ENCODE measurements at places on chromosomes 5 and 9.
A peak's percentile ranks its signal among the peaks of the same experiment; 100 is the strongest.

- DNase-seq: no peak
Measured at GRCh38 chr9:109815366-109815947, 35.5 kb downstream of the PALM2AKAP2 start.

- DNase-seq: peak; percentile 30
Measured at GRCh38 chr5:136249678-136250266, 56.8 kb upstream of the SMIM32 start.

DNA sequence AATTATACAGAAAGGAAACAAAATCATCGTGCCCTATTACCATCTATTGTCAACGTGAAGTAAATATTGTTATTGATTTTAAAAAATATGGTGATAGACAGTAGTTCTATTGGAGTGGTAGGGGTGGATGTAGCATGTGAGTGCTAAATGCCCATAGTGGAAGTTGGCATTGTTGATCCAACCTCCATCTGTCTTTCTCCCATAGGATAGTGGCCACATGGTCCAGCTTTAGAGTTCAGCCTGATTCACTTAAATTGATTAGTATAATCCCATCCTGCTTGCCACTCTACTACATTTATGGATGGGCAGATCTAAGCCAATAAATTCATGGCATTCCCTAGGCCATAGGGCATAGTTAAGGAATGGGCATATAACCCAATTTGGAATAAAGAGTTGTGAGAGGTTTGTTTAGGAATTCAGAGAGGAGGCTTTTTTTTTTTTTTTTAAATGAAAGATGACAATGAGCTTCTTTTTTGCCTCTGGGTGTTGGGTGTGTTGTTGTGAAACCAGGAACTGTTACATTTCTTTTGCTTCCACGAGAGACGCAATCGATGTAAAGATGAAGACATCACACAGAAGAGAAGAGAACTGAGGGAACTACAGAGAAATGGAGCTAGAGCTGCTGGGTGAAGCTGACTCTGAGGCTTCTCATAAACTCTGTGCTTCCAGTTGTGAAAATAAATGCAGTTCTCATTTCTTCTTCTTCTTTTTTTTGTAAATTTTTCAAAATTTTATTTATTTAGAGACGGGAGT lies 12.5 kb upstream of the CHD1 start:
- DNase-seq: no peak

DNA sequence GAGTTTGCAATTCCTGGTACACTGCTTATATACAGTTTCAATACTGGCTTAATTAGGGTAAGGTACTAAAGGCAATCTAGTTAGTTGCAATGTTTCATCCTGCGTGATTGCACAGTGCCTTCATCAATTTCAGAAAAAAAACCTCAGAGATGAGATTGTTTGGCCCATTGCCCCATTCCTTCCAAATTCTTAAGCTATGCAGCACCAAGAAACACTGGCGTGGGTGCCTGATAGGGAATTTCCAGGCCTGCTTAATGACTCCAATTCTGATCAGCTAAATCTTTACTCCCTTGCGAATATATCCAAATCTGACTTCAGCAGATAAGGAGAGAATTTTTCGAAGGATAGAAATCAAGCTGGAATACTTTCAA lies 35.9 kb upstream of the GAS1 start:
- no peak for DNase-seq

- peak; percentile 36 for DNase-seq
Measured at GRCh38 chr9:95105519-95106287, 211.8 kb downstream of the FANCC start.

DNA sequence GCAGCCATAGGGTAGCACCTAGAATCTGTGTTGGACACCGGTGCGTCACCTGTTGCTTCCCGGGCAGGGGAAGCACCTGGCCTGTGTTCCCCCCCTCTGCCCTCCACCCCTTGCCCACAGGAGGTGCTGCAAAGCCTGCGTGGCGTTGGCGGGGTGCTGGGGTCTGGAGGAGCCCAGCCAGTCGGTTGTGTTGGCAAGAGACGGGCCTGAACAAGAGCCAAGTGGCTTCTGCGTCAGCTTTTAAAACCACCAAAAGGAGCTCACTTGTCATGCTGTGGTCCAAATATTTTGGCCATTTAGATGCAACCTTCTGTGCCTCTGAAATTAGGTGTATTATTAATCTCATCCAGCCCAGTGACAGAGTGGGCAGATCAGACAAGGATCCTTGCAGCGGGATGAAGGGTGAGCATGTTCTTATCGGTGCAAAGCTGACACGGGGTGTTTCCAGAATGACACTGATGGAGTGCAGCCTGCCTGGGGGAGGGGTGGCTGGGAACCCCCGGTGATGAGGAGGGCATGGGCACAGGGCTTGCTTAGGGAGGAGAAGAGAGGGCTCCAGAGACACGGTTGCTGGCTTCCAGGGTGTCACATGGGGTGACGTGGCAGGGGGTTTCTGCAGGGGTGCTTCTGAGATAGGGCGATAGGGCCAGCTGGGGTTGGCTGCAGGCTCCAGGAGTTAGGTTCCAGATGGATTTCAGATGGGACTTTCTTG lies 9.7 kb upstream of the RXRA start:
- DNase-seq: no peak
